ENCODE measurements at places on chromosomes 13 and 19. TPM values are rescaled to one million over a fixed set of nuclear protein-coding genes. Genes with fewer than 3 reads are reported as not detected.

NLRP7 gene
- total RNA-seq = not detected

DCLK1 gene
- 23.1 TPM for total RNA-seq

GRCh38 chr19:15441317-15441716 is 8.4 kb downstream of the WIZ start:
- DNase-seq = no peak

GRCh38 chr13:34513526-34513925 is 428.5 kb upstream of the NBEA start:
- DNase-seq = no peak

GRCh38 chr13:44930963-44931623 is 58.2 kb downstream of the NUFIP1 start:
- no peak for DNase-seq

Data from mesothelial cell of epicardium (in vitro differentiated cells).